ENCODE measurements at places on chromosomes 2 and 18.

- no peak for DNase-seq
Observed at GRCh38 chr2:162219426-162219825, 23.8 kb downstream of the FAP start.

DNA sequence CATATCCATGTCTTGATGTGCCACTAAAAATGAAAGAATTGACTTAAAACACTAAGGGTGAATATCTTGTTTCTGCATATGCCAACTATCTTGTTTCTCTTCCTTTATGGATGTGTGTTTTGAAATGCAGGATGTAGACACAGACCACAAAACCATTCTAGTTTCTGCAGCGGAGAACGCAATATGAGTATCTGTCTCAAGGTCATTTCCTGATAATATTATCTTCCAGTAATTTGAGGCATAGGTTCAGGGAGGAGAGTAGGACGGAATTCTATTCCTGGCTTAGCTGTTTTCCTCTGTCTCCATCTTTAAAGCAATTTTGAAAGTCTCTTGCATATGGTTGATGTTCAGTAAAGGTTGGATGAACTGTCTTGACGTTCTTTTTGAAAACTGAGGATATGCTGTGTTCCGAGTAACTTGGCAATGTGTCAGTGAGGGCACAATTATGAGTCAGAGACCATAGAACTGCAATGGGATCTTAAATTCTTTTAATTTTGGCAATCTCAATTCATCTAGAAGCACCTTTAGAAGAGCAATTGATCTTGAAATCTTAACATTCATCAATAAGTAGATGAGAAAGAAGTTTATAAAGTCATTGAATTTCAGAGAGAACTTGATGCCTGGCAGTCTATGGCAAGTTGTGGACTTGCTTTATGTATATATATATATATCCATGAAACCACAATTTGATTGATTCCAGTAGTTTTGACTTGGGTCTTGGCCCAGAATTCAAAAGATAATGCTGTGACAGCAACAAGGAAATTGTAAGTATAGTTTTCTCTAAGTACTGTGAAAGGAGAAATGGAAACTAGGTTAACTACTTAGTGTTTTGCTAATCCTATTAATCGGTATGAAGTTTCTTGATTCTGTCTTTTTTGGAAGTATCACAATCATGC, 24.8 kb downstream of the RAB27B start:
- no peak for DNase-seq

- no peak for DNase-seq
Observed at GRCh38 chr18:53911200-53911599, 313.3 kb downstream of the MBD2 start.

- no peak for DNase-seq
Observed at GRCh38 chr2:60840880-60841279, 40.5 kb upstream of the REL start.

GRCh38 chr2:735670-736218, 58.5 kb upstream of the TMEM18 start:
- DNase-seq = no peak

DNA sequence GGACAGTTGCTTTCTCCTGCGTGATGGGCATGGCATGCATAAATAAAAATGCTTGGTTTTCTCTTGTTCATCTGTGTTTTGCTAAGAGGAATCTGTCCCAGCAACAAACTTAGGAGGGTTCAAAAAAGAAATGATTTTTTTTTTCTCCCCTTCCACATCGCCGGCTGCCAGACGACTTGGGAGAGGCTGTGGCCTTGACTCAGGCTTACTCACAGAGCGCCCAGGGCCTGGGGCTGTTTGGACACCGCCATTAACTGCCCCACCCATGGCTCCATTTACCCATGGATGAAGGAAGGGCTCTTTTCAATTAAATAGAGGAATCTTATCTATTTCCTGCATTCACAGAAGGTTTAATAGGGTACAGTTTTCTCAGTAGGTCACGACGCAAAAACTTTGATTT, 22.3 kb upstream of the SERPINB5 start:
- no peak for DNase-seq

DNA sequence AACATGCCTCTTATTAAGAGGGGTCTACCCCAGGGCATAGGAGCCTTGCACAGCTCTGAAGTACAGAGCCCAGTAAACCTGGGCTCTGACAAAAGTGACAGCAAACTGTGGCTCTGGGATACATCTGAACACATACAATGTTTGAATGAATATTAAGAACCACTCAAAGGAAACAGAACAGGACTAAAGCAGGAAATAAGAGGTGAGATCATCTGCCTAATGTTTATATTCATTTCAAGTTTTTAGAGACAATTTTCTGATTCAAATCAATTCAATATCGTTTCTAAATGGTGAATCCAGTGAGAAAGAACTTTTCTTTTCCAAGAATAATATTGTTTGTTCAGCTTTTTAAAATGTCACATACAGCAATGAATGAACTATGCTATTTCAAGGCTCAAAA, 136.7 kb upstream of the CAVIN2 start:
- no peak for DNase-seq

DNA sequence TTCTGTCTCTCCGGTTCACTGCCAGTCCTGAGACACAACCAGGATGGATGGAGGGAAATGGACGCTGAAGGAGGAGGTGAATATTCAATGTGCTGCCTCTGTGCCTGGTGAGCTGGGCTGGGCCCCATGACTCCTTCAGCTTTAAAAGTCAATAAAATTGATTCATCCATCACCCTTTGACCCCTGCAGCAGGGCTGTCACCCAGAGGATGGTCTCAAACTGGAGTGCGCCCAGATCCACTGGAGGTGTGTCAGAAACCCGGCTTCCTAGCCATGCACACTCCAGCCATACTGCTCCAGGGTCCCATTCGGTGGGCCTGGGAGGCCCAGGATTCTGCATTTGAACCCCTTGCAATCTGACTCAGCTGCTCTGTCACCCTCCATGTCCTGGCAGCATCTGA, 94.1 kb upstream of the BOD1L2 start:
- DNase-seq = no peak

- DNase-seq = no peak
Observed at GRCh38 chr2:20452551-20452950, 5.7 kb downstream of the RHOB start.

DNA sequence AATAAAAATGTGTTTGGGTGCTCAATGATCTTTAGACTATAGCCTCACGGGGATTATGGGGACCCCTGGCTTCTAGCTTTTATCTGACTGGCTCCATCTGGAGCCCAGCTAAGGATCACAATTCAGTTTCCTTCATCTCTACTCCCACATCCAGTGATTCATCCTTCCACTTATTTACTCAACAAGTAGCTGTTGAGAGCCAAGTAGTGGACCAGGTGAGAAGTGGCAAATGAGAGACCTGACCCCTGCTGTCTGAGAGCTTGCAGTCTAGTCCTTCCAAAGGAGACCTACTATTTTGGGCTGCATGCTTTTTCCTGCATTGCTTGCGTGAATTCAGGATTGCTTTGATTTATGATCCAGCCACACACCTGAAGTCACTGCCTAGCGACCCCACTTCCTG, 10.7 kb upstream of the DSG3 start:
- DNase-seq = no peak

GRCh38 chr2:64609227-64609941, 44.3 kb downstream of the SERTAD2 start:
- peak; percentile 63 for DNase-seq

GRCh38 chr2:227267410-227268115, 57.5 kb upstream of the MFF start:
- DNase-seq = no peak

DNA sequence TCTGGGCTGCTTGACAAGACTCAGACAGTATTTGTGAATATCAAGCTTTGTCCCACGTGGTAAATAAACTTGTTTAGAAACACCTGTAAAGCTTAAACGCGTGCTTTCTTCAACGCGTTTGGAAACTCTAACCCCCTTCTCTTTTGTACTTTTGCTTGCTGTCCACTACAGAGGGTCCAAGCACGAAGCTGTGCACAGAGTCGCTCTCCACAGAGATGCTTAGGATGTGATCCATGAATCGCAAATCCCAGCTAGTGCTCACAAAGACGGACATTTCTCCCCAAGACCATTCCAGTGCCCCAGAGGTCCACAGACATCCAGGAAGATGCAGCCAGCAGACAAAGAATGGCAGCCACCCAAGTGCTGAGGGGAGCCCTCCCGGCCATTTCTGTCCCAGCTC, at the start of gene GPR45:
GPR45 (plus strand) TSS at position 301 of the 400 bp plus-strand sequence. CDS start 116 bp downstream, outside the sequence.
- DNase-seq = no peak

GRCh38 chr2:7405861-7406715, 488.9 kb downstream of the RNF144A start:
- no peak for DNase-seq

GRCh38 chr2:138723196-138723987, 56.8 kb downstream of the NXPH2 start:
- DNase-seq = no peak

GRCh38 chr2:74945788-74946331, 12.6 kb upstream of the POLE4 start:
- DNase-seq = no peak

DNA sequence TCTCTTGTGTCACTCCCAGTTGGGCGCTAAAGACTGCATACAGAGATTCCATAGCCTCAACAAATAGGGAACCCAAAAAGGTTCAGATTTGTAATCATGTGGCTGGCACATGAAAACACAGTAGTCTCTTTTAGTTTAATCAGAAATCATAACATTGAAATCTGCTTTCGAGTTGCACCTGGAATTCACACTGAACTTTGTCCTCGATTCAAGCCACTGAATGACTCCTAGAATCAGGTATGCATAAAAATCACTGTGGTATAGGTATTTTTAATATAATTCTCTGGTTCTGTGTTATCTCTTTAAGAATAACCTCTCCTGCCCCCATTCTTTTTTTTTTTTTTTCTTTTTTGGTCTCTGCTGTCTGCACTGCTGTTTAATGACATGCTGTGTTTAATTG, 150.2 kb downstream of the KCNH7 start:
- no peak for DNase-seq

GRCh38 chr2:45681675-45682074, 30.2 kb downstream of the PRKCE start:
- DNase-seq = no peak

- DNase-seq = no peak
Observed at GRCh38 chr2:234596696-234597575, 100.1 kb upstream of the ARL4C start.

DNA sequence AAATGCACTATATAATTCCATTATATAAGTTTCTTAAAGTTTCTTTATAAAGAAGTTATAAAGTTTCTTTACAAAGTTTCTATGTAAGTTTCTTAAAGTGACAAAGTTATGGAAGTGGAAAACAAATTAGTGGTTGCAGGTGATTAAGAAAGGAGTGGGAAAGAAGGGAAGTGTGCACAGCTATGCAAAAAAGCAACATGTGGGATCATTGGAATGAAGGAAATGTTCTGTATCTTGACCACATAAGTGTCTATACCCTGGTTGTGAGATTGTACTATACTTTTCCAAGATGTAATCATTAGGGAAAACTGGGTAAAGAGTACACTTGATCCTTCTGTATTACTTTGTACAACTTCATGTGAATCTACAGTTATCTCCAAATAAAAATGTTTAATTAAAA, 1541.1 kb downstream of the LRP1B start:
- DNase-seq = no peak

GRCh38 chr2:74555610-74556103, 1.1 kb downstream of the DOK1 start:
- DNase-seq = no peak

GRCh38 chr18:79792988-79793355, 4.8 kb upstream of the KCNG2 start:
- DNase-seq = no peak

DNA sequence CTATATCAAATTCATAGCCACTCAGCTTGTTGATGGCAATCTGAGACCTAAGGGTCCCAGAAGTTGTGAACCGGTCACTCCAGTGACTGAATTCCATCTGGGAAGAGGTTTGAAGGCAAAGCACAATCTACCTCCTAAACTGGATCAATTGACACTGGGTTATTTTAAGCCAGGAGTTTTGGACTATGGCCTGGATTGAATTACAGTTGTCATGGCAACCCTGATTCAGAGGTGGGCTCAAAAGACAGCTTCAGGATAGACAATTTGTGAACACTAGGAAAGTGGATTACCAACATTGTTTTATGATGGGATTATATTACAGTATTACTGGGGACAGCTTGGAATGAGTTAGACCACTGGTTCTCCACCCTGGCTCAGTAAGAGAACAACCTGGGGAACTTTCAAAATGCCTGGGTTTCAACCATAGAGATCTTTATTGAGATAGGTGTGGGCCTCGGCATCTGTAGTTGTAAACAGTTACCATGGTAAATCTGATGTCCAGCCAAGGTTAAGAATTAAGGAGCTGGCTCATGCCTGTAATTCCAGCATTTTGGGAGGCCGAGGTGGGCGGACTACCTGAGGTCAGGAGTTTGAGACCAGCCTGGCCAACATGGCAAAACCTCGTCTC, 58.8 kb downstream of the MFSD6 start:
- no peak for DNase-seq

GRCh38 chr2:217910875-217911212, 92.0 kb downstream of the TNS1 start:
- DNase-seq = no peak

DNA sequence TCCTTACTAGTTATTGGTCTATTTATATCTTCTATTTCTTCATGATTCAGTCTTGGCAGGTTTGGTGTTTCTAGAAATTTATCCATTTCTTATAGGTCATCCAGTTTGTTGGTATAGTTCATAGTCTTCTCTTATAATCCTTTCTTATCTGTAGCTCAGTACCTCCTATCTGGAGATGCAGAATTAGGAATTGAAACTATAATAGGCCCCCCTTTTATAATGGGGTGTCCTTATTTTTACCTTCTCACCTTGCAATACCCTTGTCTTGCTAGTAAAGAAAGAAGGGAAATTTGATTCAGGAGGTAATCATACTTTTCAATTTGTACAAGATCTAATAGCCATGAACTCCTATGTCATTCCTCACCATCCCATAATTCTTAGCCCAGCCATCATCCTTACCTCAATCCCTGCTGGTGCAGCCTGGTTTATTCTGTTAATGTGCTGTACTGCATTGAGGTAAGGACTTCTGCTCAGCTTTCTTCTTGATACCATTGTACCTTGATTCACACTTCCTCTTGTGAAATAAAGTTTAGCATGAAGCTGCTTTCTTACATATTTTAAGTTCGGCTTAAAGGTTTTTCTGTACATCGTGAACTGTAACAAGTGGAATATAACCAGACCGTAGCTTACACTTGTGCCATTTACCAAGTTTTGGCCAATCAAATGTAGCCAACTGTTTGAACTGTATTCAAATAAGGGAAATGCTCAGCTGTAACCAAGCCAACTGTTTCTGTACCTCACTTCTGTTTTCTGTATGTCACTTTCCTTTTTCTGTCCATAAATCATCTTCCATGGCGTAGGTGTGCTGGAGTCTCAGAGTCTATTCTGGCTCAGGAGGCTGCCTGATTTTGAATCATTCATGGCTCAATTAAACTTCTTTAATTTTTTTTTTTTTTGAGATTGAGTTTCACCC, 40.1 kb upstream of the PTH2R start:
- no peak for DNase-seq

DNA sequence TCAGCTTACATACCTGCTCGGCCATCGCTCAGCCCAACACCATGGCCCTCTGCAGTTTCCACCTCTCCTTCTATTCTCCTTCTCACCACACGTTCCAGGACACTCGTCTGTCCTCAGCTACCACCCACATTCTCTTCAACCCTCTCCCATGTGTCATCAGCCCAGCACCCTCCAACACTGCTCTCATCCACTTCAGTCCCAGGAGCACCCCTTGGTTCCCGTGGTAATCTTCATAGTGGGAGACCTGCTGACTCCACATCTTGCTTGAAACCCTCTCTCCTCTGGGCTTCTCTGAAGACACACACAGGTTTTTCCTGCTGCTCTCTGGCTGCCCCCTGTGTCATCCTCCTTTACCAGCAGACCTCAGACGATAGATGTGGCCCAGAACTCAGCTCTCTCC, 228.7 kb downstream of the GBX2 start:
- no peak for DNase-seq

All from activated gamma-delta T cell treated with Interleukin-2 at 50 U/mL for 16 hours (primary cell).